ENCODE measurements at places on chromosomes 4 and X. TPM values are rescaled to one million over a fixed set of nuclear protein-coding genes. Genes with fewer than 3 reads are reported as not detected.

- no peak for DNase-seq
Observed at GRCh38 chr4:62262676-62263075, 1062.5 kb downstream of the ADGRL3 start.

DNA sequence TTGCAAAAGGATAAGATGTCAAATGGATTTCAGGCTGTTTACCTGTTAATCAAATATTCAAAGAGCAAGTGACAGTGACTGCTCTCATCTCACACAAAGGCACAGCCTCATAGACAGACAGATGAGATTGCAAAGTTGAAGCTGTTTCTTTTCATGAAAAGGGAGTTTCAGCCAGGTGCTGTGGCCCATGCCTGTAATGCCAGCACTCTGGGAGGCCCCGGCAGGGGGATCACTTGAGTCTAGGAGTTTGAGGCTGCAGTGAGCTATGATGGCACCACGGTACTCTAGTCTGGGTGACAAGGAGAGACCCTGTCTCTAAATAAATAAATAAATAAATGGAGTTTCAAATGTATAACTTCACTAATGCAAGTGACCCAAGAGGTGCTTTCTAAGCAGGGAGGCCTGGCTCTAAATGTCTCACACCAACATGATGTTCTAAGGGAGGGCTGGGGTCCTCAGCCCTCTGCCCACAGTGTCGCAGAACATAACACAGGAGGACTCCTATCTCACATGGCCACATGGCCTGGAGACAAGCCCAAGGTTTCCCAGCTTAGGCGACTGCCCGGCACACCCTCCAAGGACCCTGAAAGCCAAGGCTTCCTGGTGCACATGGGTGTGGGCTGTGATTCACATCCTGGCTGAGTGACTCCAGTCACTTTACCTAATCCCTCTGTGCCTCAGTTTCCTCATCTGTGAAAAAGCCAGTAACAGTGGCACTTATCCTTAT, 26.8 kb downstream of the PPP2R2C start:
- no peak for DNase-seq

- DNase-seq, result no peak
Observed at GRCh38 chrX:13220916-13221315, 98.9 kb downstream of the ATXN3L start.

- peak; percentile 42 for DNase-seq
Observed at GRCh38 chr4:127783026-127783769, 1.1 kb downstream of the HSPA4L start.

DNA sequence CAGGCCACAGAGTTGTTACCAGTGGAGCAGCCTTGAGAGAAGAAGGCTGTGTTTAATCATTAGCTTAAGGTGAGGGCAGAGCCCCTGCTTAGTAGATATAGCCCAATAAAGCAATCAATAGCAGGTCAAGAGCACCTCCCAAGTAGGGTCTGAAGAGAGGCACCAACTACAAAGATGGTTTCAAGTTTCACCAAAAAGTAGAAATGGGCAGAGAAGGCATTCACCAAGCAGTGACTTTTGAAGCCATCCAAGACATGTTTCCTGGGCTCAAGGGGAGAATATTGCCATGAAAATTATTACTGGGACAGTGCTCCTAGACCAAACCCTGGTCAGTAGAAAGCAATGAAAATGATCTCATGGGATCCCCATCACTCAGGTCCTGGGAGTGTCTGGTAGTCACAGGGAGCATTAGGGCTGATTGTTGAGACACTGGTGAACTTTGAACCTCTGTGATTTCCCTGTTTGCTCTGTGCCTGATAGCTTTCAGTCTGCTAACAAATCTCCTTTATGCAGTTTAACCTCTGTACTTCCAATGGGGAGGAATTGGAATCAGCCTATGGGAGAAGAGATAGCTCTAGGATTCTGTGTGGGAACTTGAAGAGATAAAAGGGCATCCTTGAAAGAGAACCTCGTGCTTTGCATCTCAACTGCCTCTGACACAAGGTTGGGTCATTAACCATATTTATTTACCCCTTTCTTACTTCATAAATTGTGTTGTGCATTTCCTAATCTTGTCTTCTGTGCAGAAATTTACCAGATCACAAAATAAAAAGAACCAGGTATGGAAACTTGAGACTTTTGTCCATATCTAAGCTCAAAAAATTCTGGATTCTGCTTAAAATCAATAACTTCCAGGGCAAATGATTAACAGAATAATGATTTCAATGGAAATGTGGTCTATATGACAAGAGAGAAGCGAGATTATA, 9.3 kb upstream of the OTC start:
- DNase-seq, result no peak

Gene SMIM10
- 3.2 TPM for total RNA-seq

Gene MAP7D2
- 0.23 TPM for total RNA-seq

Gene NDNF
- total RNA-seq, result 0.35 TPM

Measured in NCI-H460 (cell line).